ENCODE measurements at places on chromosomes 2 and 18. TPM values are rescaled to one million over a fixed set of nuclear protein-coding genes. Genes with fewer than 3 reads are reported as not detected.

Gene TMEM198
- total RNA-seq = 16.4 TPM

Gene GNAL
- 20.4 TPM for total RNA-seq

Gene GALNT14
- 1.4 TPM for total RNA-seq

Gene ZSCAN30
- total RNA-seq = 14.6 TPM

Gene SPRED2
- total RNA-seq = 55.4 TPM

Gene SCN9A
- 0.86 TPM for total RNA-seq

Gene MAP3K19
- total RNA-seq = not detected

Measured in neural crest cell (in vitro differentiated cells).